Astrocyte (in vitro differentiated cells and primary cell): ENCODE measurements at places on chromosomes 3 and 15.
A peak's percentile ranks its signal among the peaks of the same experiment; 100 is the strongest.

GRCh38 chr3:196708467-196708866, 3.6 kb downstream of the CEP19 start:
- DNase-seq = no peak
- peaks cover 11% of the 10 kb centered on the region for H3K4me1 ChIP-seq
- no peaks in the 10 kb centered on the region for H3K27me3 ChIP-seq
- H3K4me3 ChIP-seq = no peak overlapping the region

GRCh38 chr3:123148772-123149171, 53.0 kb upstream of the SEC22A start:
- H3K27me3 ChIP-seq = no peaks in the 10 kb centered on the region
- no peak overlapping the region for H3K4me3 ChIP-seq
- H3K27ac ChIP-seq = no peak overlapping the region
- H3K4me1 ChIP-seq = peaks cover 7% of the 10 kb centered on the region

DNA sequence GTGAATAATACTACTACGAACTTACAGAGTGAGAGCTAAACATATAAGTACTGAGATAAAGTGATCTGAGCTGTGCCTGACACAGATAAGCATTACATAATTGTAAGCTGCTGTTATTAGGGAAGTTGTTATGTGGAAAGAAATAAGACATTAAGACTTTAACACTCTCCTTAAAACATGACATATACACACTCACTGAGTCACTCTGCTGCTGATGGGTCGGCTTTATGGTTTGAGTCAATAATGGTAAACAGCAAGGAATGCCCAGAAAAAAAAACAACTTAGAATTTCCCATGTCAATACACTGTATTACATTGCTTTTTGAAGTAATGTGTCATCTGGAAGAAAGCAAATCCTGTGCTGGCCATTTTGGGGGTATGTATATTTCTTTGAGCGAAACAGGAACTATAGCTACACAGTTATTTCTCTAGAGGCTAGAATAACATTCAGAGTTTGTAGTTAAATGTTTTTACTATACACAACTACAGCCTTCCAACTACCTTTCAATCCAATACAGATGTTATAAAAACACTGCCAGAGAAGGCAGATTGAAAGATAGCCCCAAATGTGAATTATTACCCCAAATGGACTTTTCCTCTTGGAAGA, 22.8 kb upstream of the SPRED1 start:
- no peak overlapping the region for H3K27ac ChIP-seq
- DNase-seq = no peak
- no peaks in the 10 kb centered on the region for H3K27me3 ChIP-seq
- H3K36me3 ChIP-seq = no peaks in the 10 kb centered on the region

DNA sequence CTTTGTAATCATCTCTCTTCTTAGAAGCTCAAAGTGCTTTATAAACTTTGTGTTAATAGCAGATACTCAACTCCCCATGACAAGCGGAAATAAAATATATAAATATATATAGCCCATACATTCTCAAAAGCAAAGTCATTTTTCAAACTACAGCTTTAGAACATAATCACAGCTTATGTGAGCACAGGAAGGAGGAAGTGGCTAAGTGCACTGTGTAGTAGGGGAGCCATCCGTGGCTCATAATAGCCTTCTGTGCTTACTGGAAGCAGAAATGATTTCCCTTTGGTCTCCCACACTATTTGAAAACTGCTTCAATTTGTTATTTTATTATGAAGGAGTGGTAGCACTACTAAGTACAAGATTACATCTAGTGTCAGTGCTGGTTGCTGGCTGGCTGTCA, 151.4 kb upstream of the ARL6 start:
- H3K36me3 ChIP-seq = no peaks in the 10 kb centered on the region
- H3K27me3 ChIP-seq = no peaks in the 10 kb centered on the region
- no peaks in the 10 kb centered on the region for H3K4me1 ChIP-seq
- H3K4me3 ChIP-seq = no peak overlapping the region
- DNase-seq = no peak
- H3K27ac ChIP-seq = no peak overlapping the region

DNA sequence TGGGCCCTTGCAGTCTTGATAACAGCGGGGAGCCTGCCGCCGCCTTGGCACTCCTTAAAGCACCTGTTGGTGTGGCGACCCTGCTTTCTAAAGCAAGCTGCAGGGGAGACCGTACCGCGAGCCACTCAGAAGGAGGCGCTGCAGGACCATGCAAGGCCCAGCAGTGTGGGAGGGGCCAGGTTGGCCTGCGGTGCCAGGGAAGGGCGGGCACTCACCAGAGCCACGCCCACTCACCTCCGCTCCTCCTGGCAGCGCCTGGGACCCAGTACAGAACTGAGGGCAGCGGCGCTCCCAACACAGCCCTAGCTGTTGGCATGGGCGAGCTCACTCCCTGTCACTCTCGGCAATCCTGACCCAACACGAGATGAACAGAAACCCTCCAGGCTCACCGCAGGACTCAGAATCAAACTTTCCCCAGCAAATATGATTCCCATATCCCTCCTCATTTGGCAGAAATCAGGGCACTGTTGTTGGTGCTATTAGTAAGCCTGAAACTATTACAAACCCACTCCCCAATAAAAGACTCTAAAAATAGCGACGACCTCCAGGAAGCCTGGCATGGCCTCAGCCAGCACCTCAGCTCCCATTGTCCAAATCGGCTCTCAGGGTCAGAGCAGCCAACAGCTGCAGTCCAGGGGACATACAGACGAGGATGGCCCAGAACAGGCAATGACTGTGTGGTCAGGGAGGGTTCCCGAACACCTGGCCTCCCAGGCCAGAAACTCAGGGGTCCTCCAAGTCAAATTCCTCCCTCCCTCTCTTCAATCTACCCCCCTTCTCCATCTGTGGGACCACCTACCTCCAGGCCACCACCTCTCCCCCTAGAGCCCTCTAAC, 77.2 kb downstream of the TBC1D2B start:
- H3K36me3 ChIP-seq = peaks cover 10% of the 10 kb centered on the region
- no peaks in the 10 kb centered on the region for H3K27me3 ChIP-seq
- no peak overlapping the region for H3K4me3 ChIP-seq
- no peak overlapping the region for H3K27ac ChIP-seq

DNA sequence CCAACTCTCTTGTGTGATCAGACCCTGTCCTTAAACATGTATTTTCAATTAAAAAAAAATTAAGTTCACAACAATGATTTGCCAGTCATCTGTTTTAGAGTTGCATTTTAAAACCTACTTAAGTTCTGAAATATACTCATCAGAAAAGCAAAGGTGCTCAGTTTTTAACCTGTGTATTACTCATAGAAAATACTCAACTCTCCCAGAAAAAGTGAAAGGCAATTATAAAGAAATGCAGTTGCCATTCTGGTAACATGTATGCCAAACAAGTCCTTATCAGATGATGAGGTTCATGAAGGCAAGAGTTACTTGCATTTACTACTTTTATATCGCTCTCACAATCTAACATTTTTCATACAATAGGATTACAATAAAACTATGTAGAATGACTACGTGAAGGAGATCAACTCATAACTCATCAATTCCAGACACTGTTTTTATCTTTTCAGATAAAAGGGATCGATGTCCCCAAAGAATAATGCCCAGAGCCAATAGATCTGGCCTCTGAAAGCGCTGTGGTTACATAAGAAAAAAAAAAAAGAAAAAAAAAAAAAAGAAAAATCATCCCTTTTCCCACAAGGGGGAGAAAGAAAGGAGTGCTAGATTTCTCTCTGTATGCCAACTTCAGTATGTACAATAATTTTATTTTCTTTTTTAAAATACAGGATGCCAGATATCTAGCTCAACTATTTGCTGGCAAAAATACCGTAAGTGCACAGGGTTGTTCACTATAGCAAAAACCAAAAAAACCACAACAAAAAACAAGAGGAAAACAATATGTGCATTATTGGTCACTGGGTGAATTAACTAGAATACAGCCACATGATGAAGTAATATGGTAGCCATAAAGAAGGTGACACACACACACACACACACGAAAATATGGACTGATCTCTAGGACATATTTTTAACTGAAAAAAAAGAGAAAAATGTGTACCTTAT, 137.4 kb downstream of the NR1I2 start:
- DNase-seq = no peak
- no peaks in the 10 kb centered on the region for H3K4me1 ChIP-seq
- no peak overlapping the region for H3K4me3 ChIP-seq
- H3K27ac ChIP-seq = no peak overlapping the region
- H3K27me3 ChIP-seq = no peaks in the 10 kb centered on the region

DNA sequence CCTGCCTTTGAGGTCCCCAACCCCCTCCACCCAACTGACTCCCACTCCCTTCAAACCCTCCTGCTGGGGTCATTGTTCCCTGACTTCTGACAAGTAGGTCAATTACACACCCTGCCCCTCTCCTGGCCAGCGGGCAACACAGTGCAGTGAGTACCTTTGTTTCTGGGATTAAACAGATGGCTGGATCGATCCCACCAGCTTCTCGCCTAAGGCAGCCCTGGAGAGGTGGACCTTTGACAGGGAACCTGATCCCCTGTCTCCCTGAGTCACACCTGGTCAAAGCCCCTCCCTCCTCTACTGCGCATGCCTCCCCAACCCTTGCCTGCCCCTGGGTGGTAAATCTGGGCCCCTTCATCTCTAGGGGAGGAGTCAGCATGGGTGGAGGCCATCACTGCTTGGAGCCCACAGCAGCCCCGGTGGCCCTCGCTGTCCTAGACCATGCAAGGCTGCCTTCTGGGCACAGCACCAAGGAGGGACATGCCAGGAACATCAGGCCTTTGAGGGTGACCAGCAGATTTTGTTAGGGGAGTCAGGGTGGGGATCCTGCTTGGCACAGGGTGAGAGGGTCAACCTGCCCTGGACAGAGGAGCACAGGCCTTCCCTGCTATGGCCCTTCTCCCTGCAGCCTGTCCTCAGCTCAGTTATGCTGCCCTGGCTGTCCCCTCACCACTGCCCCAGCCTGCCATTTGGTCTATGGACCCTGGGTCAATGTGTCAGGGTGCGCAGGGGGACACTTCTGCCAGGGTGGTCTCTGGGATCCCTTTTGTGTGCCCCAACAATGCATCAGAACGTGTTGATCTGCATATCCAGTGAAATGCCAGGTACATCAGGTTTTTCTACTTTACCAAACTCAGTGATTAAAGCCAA, 9.8 kb upstream of the PRR23E start:
- H3K4me1 ChIP-seq = no peaks in the 10 kb centered on the region
- H3K27ac ChIP-seq = no peak overlapping the region

DNA sequence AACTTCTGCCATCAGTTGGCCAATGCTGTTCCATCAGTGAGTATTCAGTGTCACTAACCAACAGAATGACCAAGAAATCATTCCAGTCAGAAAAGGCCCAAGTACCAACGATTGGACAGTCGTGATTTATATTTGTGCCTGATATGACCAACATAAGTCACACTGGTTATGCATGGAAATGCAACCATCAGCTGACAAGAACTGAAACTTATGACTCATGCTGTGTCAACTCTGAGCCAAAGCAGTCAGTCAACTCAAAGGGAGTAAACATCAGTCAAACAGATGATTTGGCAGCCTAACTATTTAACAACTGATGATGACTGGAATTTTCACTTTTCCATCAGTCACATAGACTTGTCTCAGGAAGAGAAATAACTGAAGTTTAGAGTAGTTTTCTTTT, 142.4 kb downstream of the ANXA2 start:
- H3K27ac ChIP-seq = no peak overlapping the region
- no peaks in the 10 kb centered on the region for H3K36me3 ChIP-seq
- no peak overlapping the region for H3K4me3 ChIP-seq
- no peaks in the 10 kb centered on the region for H3K27me3 ChIP-seq
- no peaks in the 10 kb centered on the region for H3K4me1 ChIP-seq

DNA sequence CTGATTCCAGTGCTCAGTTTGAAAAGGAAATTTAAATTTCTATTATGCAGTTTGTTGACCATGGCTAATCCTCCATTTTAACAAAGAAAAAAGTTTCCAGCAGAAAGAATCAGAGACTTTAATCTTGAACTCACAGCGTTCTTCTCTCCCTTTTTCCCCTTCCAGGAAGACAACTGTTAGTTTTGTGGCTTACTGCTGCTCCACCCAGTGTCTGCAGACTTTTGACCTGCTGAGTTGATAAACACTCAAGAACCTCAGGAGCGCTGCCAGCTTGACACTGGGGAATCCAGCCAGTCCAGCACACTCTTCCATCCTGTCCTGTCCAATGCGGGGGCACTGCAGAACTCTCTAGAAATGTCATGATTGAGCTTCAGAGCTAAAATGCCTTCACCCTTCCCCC, 134.6 kb downstream of the LRRC28 start:
- H3K27me3 ChIP-seq = no peaks in the 10 kb centered on the region
- no peak overlapping the region for H3K4me3 ChIP-seq
- DNase-seq = peak; percentile 49
- H3K4me1 ChIP-seq = peaks cover 6% of the 10 kb centered on the region
- no peaks in the 10 kb centered on the region for H3K36me3 ChIP-seq
